ENCODE measurements at places on chromosomes 16 and 17.

DNA sequence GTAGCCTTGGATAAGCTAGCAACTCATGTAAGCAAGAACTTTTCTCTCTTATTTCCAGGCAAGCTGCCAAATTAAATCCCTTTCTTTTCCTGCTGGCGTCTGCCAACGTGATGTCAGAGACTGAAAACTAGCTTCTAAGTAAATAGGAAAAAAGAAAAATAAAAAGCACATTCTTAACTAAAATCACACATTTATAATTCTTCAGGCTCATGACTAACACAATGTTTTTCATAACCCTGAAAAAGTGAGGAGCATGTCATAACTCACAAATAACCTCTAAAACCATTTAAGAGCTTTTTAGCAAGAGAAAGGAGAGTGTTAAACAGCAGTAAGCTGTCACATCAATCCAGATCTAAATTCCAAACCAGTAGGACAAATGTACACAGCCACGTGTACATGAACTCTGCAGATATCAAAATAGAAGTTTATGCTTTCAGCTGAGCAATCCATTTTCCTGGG lies 110.0 kb downstream of the N4BP1 start:
- peak; percentile 23 for DNase-seq

DNA sequence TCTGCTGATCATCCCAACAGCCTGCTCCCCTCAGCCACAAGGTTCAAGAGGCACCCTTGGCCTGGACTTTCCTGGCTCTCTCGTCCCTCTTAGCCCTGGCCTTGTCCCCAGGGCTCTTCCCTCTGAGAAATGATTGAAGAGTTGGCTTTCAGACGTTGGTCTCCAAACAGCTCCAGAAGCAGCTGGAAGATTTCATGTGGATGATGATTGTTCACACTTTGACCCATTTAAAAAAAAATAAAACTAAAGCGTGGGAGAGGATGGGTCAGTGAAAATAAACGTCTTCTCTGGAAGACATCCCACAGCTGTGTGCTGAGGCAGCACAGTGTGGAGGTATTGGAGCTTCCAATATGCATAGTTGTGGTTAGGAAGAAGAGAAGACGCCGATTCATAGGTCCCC lies 54.7 kb upstream of the CDH11 start:
- DNase-seq = no peak

DNA sequence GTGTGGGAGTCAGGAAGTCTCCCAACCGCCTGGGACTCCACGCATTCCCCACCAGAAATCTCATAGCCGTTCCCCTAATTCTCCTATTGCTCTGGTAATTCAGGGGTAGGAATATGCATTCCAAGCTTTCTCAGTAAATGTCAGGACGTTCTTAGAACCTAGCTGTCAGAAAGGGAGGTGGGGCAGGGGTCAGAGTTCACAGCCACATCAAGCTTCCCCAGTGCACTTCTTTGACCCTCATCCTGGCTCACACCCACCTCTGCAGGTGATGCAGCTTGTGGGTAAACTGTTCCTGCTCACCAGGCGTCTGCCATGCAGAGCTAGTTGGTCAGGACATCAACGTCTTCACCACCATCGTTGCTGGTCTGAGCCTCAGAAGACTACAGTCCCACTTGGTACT lies 14.0 kb upstream of the IL27 start:
- DNase-seq = no peak

GRCh38 chr17:3167574-3167973 lies 29.7 kb upstream of the OR1A2 start:
- peak; percentile 88 for DNase-seq

DNA sequence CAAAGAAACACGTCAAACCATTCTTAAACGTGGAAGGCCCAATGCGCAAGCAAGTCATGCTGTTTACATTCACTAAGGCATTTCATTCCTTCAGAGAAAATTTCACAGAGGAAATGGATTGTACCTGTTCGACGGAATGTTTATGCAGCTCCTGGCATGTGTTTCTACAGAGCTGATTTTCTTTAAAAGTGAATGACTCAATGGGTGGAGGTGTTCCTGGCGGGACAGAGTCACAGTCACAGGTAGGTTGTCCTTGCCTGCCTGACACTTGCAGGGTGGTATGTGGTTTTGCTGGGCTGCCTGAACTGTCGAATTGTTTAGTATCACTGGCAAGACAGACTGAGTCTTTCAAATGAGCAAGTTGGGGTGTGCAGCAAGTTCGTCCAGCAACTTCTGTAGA lies 11.6 kb downstream of the PALB2 start:
- DNase-seq = no peak

- DNase-seq = no peak
Observed at GRCh38 chr16:8828541-8829165, 31.0 kb downstream of the PMM2 start.

- DNase-seq = peak; percentile 93
Observed at GRCh38 chr17:44533533-44534246, 23.6 kb upstream of the FZD2 start.

- DNase-seq = peak; percentile 48
Observed at GRCh38 chr16:81477697-81478693, 33.4 kb downstream of the CMIP start.

DNA sequence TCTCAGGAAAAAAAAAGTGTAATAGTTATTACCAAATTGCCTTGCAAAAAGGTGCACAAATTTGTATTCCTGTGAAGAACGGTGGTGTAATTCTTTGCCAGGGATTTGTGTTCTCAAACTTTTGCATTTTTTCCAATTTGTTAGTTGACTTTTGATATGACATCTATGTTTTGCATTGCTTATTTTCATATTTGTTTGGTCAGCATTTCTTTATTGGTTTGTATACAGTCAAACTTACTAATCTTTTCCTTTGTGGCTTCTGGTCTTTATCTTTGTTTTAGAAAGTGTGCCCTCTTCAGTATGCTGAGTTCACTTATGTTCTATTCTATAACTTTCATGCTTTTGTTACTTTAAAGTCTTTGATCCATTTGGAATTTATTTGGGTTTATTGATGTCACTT lies 226.2 kb upstream of the ZFHX3 start:
- DNase-seq = no peak

- no peak for DNase-seq
Observed at GRCh38 chr16:14344292-14344691, 273.2 kb downstream of the MRTFB start.

- peak; percentile 13 for DNase-seq
Observed at GRCh38 chr17:81551458-81552243, 502 bp downstream of the FAAP100 start.

GRCh38 chr17:43515656-43516055 lies 30.5 kb downstream of the ETV4 start:
- no peak for DNase-seq

GRCh38 chr17:44221862-44222111 lies 2.3 kb upstream of the UBTF start:
- no peak for DNase-seq

GRCh38 chr17:79465011-79465680 lies 145.7 kb downstream of the RBFOX3 start:
- no peak for DNase-seq

- no peak for DNase-seq
Observed at GRCh38 chr17:39022924-39023323, 55.7 kb upstream of the FBXO47 start.

DNA sequence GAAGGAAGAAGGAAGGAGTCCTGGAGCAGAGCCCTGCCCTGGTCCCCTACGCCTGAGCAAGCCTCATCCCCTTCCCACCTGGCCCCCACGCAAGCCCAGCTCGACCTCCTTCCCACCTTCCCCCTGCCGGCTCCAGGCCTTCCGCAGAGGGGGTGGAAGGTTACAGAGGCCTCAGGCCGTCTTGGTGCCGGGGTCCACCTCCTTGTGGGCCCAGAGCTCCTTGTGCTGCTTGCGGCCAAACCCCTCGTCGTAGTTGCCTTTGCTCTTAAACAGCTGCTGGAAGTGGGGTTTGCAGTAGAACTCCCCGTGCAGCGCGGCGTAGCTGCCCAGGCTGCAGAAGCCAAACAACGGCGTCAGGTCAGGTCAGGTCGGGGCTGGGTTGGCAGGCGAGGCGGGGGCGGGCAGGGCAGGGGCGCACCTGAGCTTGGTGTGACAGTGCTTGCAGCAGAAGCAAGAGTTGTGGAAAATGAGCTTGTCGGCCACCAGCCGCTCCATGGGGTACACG lies 1.5 kb downstream of the LIMD2 start:
- DNase-seq = peak; percentile 8

DNA sequence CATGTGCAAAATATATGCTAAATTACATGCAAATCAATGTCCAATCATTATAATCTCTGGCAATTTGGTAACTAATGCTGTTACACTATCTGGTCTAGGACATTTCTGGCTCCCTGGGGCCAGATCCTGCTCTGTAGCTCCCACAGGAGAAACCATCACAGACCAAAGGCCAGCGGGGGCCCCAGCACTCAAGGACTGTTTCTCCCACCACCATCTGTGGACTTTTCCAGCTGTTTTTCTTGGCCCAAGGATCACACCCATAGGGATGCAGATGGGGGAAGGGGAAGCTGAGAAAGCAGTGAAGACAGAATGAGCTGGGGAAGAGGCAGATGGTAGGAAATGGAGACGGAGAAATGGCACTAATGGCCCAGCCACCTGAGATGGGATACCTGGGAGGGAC lies at the start of gene HIGD1B:
Gene HIGD1B, plus strand, starts transcription at position 298 of the 400 bp plus-strand sequence. CDS start 270 bp downstream, outside the sequence.
- DNase-seq = no peak

DNA sequence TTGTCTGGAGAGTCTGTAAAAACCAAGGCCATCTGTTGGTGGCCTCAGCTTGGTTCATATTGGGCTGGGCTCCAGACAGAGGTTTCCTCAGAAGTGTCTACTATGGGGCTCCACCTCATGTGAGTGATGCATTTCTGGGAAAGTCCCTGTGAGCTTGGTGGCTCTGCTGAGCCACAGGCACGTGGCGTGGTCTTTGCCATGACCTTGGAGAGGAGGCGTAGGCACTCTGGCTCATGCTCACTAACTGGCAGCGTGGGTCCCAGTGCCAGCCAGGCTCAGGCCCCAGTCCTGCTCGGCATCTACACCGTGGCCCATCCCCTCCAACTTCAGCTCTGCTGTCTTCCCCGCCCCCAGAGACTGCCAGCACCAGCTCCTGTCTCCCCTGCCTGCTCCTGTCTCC lies 10.7 kb upstream of the SMTNL2 start:
- peak; percentile 90 for DNase-seq

DNA sequence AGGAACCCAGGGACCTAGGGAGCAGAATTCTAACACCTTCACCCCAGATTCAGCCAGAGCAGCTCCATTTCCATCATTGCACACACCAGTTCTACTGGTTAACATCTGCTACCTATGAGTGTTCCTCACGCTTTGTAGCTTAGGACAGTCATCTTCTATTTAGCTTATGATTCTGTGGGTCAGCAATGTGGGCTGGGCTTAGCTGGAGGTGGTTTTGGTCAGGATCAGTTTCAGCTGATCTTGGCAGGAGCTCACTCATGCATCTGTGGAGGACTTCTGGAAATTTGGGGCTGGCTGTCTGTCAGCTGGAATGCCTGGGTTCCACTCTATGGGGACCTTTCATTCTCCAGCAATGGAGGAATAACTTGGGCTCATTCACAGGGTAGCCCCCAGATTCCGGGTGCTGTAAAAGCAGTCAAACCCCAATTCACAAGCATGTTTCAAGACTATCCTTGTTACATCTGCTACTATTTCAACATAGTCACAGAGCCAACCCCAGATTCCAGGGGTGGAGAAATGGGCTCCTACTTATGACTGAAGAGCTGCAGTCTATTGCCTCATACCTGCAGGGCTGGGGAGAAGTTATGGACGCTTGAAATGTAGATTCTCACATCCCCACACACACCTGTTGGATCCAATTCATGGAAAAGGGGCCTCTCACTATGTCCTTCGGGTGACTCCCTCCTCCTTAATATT lies 3.4 kb upstream of the HP start:
- DNase-seq = peak; percentile 9

- DNase-seq = no peak
Observed at GRCh38 chr16:64962786-64963185, 159.1 kb downstream of the CDH11 start.

DNA sequence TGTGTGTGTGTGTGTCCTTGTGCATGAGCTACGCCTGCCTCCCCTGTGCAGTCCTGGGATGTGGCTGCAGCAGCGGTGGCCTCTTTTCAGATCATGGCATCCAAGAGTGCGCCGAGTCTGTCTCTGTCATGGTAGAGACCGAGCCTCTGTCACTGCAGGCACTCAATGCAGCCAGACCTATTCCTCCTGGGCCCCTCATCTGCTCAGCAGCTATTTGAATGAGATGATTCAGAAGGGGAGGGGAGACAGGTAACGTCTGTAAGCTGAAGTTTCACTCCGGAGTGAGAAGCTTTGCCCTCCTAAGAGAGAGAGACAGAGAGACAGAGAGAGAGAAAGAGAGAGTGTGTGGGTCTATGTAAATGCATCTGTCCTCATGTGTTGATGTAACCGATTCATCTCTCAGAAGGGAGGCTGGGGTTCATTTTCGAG lies 22.5 kb downstream of the STAT5A start:
- no peak for DNase-seq

GRCh38 chr17:29753845-29754439 lies 131.2 kb upstream of the CORO6 start:
- no peak for DNase-seq

- no peak for DNase-seq
Observed at GRCh38 chr16:30051518-30051917, 14.0 kb upstream of the ALDOA start.

DNA sequence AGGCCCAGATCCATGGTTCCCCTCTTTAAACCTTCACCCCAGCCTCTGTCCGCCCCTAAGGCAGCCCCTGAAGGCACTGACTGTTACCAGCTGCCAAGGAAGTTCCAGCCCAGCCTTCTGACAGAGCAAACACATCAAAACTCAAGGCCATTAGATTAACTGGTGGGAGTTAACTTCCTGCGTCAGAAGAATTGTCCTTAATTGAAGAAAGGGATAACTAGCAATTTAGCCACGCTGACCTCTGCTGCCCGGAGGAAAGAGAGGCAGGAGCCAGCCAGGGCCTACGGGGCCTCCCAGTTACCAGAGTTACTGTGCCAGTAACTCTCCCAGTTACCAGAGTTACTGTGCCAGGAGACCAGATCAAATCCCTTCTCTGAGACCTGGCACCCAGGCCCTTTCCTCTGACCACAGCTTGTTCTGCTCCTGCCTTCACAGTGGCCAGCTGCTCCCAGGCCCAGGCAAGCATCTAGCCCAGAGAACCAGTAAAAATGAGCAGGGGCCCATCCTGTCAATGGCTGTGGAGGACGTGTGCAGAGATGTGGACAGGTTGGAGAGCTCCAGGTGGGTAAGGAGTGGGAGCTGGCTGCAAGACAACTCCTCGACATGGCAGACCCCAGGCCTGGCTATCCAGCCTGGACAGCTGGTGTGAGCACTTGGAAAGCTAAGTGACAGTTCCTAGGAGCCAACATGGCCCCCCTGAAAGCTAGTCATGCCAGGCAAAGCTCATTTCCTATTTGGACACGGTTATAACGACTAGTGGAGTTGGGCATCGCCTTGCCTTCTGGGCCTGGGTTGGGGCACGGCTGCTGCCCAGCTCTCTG lies 2.8 kb upstream of the PITPNM3 start:
- DNase-seq = no peak

DNA sequence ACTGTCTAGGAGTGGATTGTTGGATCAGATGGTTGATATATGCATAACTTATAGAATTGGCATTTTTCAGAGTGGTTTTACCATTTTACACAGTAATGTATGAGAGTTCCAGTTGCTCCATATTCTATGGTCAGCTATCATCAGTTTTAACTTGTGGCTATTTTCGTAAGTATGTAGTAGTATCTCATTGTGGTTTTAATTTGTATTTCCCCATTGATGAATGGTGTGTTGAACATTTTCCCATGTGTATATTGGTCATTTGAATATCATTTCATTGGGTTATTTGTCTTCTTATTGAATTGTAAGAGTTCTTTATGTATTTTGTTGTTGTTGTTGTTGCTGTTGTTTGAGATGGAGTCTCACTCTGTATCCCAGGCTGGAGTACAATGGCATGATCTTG lies 6.2 kb downstream of the WNT9B start:
- no peak for DNase-seq

- DNase-seq = no peak
Observed at GRCh38 chr16:79864781-79865391, 264.3 kb upstream of the MAF start.

Measured in suppressor macrophage treated with lipopolysaccharide for 4 hours (primary cell).